Keratinocyte (primary cell): ENCODE measurements at places on chromosomes 12 and 14. TPM values are rescaled to one million over a fixed set of nuclear protein-coding genes. Genes with fewer than 3 reads are reported as not detected.

IFI27 gene
- polyA plus RNA-seq = 1,132 to 3,594 TPM (median 2,783 TPM) in 3 replicates

- H3K36me3 ChIP-seq = no peaks in the 10 kb centered on the region
- no peak for DNase-seq
- peaks cover 16% of the 10 kb centered on the region for H3K4me1 ChIP-seq
- H3K27ac ChIP-seq = no peak overlapping the region
- no peaks in the 10 kb centered on the region for H3K27me3 ChIP-seq
Measured at GRCh38 chr12:13505224-13505623, 308.7 kb downstream of the EMP1 start.

GRCh38 chr12:127628645-127629044, 638.3 kb upstream of the TMEM132C start:
- DNase-seq = no peak
- no peaks in the 10 kb centered on the region for H3K27me3 ChIP-seq
- H3K4me1 ChIP-seq = no peaks in the 10 kb centered on the region
- no peak overlapping the region for H3K4me3 ChIP-seq

- H3K4me1 ChIP-seq = no peaks in the 10 kb centered on the region
- no peak overlapping the region for H3K4me3 ChIP-seq
- no peak overlapping the region for H3K27ac ChIP-seq
- no peaks in the 10 kb centered on the region for H3K27me3 ChIP-seq
- no peak for DNase-seq
Measured at GRCh38 chr12:72448089-72448488, 175.9 kb downstream of the TRHDE start.

CLEC1B gene
- not detected in 3 replicates for polyA plus RNA-seq

GRCh38 chr12:118436002-118436730, 59.8 kb downstream of the SUDS3 start:
- H3K27me3 ChIP-seq = no peaks in the 10 kb centered on the region
- no peak for DNase-seq
- no peak overlapping the region for H3K27ac ChIP-seq
- H3K4me1 ChIP-seq = no peaks in the 10 kb centered on the region
- no peak overlapping the region for H3K4me3 ChIP-seq

NPFF gene
- polyA plus RNA-seq = not detected in 3 replicates

SYT1 gene
- polyA plus RNA-seq = 4.6 to 10.5 TPM (median 6.1 TPM) in 3 replicates

DNA sequence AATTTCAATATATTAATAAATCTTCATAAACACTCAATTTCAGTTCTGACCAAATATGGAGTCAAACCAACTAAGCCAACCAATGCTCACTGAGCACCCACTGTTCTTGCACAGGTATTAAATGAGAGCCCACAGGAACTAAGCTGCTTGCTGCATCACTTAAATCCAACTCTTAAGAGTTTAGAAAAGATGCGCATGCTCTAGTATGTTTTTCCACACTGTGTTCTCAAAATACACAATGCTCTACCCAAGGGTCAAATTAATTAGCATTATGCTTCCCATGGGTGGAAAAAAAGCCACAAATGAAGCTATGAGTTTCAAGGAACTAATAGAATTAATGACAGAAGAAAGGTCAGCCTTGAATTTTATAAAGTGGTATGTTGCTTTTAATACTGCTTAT, 3.7 kb upstream of the GPHB5 start:
- H3K4me1 ChIP-seq = no peaks in the 10 kb centered on the region
- no peak overlapping the region for H3K4me3 ChIP-seq
- no peaks in the 10 kb centered on the region for H3K27me3 ChIP-seq
- no peaks in the 10 kb centered on the region for H3K36me3 ChIP-seq
- H3K27ac ChIP-seq = no peak overlapping the region

GRCh38 chr14:105857826-105858675, 331.7 kb downstream of the TMEM121 start:
- DNase-seq = no peak
- H3K4me1 ChIP-seq = no peaks in the 10 kb centered on the region
- no peaks in the 10 kb centered on the region for H3K27me3 ChIP-seq
- no peak overlapping the region for H3K27ac ChIP-seq
- H3K36me3 ChIP-seq = no peaks in the 10 kb centered on the region

PMCH gene
- not detected in 3 replicates for polyA plus RNA-seq
